ENCODE measurements at places on chromosomes 13 and 19.

DNA sequence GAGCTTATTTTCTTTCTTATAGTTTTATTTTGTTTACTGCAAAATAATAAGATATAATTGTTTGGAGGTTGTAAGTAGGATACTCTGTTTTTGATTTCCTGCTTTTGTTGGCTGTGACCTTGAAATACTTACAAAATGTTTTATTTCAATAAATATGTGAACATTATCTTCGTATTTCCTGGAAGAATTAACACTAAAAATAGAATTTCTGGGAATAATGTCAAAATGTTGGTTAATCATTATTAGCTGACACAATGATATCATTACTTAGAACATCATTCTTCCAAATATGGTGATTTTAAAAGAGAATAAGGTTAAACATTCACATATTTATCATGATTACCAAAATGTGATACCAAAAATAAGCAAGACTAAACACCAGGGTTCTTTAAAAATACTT is 1148.6 kb upstream of the PRR20A start:
- no peak for DNase-seq

- DNase-seq, result no peak
These were observed 153.5 kb downstream of the STK24 start for GRCh38 chr13:98423417-98423816.

GRCh38 chr19:6239401-6239844 is 40.4 kb downstream of the MLLT1 start:
- no peak for DNase-seq

- no peak for DNase-seq
These were observed 11.9 kb downstream of the ZIC5 start for GRCh38 chr13:99959540-99960230.

DNA sequence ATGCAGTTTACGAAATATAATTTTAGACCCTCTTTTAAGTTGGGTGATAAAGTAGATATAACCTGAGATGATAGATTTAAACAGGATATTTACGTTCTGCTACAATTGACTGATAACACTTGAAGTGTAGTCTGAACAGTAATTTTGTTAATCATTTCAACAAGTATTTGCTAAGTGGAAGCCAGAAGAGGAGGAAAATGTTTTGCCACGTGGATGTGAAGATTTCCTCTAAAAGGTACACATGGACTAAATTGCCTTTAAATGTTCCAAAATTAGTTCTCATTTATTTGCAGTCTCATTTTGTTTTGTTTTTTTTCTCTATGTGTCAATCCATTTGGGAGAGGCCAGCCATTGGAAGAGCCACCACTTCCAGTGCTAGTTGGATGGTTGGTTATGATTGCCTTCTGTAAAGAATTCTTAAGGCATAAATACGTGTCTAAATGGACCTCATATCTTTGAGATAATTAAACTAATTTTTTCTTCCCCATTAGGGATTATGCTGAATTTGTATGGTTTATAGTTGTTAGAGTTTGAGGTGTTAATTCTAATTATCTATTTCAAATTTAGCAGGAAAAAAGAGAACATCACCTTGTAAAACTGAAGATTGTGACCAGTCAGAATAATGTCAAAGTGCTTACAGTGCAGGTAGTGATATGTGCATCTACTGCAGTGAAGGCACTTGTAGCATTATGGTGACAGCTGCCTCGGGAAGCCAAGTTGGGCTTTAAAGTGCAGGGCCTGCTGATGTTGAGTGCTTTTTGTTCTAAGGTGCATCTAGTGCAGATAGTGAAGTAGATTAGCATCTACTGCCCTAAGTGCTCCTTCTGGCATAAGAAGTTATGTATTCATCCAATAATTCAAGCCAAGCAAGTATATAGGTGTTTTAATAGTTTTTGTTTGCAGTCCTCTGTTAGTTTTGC is 2.8 kb downstream of the MIR17HG start:
- no peak for DNase-seq

- no peak for DNase-seq
These were observed at the start of gene HRC for GRCh38 chr19:49155005-49155819. Gene HRC, minus strand, starts transcription at chr19:49155396. Its CDS starts 159 bp downstream, at chr19:49155237.

DNA sequence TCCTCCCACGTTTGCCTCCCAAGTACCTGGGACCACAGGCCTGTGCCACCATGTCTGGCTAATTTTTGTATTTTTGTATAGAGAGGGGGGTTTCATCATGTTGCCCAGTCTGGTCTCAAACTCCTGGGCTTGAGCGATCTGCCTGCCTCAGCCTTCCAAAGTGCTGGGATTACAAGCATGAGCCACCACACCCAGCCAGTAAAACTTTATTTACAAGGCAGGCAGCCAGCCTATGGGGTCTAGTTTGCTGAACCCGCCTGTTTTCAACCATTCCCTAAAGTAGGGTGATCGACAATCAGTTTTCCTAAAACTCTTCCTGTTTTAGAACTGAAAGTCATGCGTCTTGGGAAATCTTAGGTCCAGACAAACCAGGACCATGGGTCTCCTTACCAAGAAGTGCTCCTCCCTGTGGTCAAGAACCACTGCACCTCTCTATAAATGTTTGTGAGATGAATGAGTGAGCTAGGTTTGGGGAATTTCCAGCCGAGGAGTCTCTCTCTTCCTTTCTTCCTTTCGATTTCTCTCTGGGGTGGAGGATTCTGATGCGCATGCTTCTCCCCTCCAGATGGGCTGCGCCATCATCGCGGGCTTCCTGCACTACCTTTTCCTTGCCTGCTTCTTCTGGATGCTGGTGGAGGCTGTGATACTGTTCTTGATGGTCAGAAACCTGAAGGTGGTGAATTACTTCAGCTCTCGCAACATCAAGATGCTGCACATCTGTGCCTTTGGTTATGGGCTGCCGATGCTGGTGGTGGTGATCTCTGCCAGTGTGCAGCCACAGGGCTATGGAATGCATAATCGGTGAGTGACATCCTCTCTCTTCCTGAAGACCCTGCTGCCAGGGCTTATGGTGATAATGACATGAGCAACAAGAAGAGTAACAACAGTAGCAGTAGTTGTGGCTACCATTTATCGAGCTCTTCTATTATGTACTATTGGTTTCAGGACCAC is 38.7 kb downstream of the ADGRE1 start:
- no peak for DNase-seq

GRCh38 chr13:20141238-20142022 is 19.4 kb downstream of the GJA3 start:
- no peak for DNase-seq

DNA sequence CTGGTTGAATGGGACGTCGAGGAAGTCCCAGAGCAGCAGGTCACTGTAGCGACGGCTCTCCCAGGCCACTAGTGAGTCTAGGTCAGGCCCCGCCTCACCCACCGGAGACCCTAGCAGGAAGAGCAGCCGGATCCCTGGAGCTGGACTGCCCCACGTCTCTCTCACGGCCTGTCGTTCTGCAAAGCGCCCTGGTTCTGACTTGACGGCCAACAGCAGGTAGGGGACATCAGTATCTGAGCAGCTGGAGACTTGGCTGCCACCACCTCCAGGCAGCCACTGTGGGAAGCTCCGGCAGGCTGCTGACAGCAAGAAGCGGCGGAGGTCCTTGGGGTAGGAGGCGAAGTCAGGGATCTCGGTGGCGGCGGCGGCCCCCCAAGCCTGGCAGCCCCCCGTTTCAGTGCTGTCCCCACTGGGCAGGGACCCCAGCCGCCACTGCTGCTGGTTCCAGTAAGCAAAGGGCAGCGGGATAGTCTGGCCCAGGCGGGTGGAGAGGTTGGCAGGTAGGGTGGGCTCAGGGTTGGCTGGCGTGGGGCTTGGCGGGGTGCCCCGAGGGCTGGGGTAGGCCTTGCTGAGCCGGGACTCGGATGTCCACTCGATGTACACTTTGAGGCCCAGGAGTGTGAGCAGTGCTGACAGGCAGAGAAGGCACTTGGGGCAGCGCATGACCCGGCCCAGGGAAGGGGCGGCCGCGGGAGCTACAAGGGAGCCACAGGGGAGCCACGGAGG is 895 bp downstream of the B3GNT8 start:
- no peak for DNase-seq

DNA sequence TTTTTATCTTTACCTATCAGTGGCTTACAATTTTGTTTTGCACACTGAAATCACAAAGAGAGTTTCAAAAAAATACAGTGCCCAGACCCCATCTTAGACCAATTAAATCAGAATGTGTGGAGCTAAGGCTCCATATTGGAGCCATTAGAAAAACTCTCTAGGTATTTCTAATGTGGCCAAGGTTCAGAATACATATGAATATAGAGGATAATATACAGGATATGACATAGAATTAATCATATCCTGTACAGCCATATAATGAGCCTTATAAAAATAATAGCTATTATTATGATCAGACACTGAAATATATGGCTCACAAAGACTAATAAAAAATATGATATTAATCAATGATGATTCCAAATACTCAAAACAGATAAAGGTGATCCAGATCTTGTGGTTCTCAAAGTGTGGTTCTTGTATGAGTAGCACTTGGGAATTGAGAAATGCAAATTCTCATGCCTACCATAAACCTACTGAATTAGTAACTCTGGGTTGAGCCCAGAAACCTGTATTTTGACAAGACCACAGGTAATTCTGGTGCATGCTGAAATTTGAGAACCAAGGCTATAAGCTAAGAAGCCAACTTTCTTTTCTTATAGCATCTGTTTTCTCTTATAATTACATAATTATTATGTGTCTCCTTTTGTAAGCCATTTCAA is 408.0 kb downstream of the DIAPH3 start:
- no peak for DNase-seq

- DNase-seq, result no peak
These were observed 20.5 kb downstream of the UGGT2 start for GRCh38 chr13:96032717-96033116.

DNA sequence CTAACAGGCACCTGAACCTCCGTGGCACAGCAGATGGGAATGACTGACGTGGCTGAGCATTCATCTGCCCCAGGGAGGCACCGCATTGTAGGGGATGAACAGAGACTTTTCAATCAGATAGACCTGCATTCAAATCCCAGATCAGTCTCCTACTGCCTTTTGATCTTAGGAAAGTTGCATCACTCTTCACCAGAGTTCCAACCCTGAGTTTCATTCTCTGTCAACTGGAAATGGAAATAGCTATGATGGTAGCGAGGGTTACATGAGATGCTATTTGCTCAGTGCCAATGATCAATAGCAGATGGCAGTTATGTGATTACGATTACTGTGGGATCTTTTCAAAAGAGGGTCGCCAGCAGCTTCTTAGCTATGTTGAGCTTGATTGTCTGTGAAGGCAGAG is 189.3 kb upstream of the RFC3 start:
- no peak for DNase-seq

GRCh38 chr13:29538652-29539040 is 56.8 kb downstream of the SLC7A1 start:
- DNase-seq, result no peak

GRCh38 chr13:103931331-103931845 is 865.2 kb upstream of the SLC10A2 start:
- no peak for DNase-seq

DNA sequence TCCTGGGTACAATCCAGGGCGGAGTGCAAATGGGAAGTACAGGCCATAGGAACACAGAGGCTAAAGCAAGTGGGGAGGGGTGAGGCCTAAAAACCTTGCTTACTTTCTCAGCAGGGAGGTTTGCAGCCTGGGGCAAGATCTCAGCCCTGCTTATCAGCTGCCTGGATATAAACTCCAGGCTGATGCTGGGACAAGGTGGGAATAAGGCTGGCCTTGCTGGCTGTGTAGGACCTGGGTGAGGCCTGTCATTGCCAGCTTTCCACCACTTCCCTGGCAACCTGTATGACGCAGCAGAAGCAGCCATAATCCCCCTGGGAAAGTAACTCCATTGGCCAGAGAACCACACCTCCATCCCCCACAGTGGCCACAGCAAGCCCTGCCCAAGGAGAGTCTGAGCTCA is 279.1 kb upstream of the ATXN8OS start:
- no peak for DNase-seq

GRCh38 chr13:97057176-97057575 is 62.9 kb upstream of the OXGR1 start:
- DNase-seq, result no peak

- no peak for DNase-seq
These were observed at the start of gene ADGRE3 for GRCh38 chr19:14674764-14675163. Gene ADGRE3, minus strand, starts transcription at chr19:14674844. Its CDS starts 74 bp downstream, at chr19:14674770.

- DNase-seq, result no peak
These were observed 485 bp downstream of the CRYL1 start for GRCh38 chr13:20525144-20525600.

DNA sequence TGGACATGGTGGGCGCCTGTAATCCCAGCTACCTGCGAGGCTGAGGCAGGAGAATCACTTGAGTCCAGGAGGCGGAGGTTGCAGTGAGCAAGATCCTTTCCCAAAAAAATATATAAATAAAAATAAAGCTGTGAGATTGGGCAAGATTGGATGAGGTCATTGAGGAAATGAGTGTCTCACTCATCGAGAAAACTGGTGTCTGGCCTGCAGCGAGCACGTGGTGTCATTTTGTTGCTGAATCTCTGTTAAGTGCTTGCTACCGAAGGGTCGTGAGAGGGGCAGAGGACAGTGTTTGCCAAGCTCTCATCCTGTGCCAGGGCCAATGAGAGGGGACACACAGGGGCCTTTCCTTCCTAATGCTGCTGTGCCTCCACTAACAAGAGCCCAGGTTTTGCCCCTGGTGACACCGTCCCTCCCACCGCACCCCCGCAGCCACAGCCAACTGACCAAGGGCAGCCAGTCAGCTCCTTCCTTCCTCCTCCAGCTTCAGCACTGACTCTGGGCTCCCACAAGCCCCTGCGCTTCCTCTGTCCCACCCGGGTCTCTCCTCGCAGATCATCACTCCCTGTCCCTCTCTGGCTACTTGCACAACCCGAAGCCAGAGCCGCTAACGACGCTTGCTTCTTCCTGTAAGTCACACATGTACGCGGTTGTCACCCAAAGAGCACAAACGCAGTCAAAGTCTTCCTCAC is 3.2 kb downstream of the POLD1 start:
- no peak for DNase-seq

- no peak for DNase-seq
These were observed 45.4 kb downstream of the TPT1 start for GRCh38 chr13:45295536-45295935.

DNA sequence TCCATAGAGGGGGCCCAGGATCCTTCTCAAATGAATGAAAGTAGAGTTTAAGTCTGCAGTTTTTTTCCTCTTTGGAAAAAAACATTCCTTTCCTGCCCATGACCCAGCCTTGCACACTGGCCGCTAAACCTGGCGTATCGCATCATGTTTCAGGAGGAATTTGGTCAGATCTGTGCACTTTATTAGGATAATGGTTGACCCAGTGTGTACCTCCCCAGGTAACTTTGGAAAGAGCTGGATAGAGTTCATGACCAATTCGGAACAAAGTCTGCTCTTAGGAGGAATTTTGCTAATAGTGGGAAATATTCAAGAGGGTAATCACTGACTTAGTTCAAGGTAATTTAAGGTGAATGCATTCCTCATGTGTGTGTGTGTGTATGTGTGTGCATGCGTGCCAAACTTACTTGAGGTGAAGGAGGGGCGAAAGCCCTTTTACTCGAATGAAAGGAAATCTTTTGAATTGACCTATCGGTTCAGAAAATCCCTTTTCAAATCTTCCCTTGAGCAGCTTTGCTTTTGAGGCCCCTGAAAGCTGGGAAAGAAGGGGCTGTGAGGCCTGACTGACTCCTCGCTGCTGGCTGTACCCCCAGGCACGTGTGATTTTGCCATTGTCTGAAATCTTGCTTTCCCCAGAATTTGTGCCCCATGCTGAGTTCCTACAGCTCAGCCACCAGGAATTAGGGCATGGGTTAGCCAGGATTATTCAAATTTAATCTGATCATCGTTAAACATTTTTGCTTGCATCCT is 46.3 kb downstream of the SIPA1L3 start:
- DNase-seq, result no peak

Data from stimulated activated CD8-positive, alpha-beta memory T cell treated with anti-CD3 and anti-CD28 coated beads, Interleukin-4, amount 100 ng/mL, for 1 hour (primary cell).